ENCODE measurements at places on chromosomes 1 and 21. TPM values are rescaled to one million over a fixed set of nuclear protein-coding genes. Genes with fewer than 3 reads are reported as not detected.

A3GALT2 gene
- total RNA-seq = not detected

DDI2 gene
- 39.8 TPM for total RNA-seq

GRCh38 chr1:91476533-91477217 lies 24.0 kb upstream of the CDC7 start:
- H3K4me1 ChIP-seq = no peaks in the 10 kb centered on the region
- H3K27ac ChIP-seq = no peak overlapping the region
- no peaks in the 10 kb centered on the region for H3K36me3 ChIP-seq
- DNase-seq = no peak
- H3K27me3 ChIP-seq = no peaks in the 10 kb centered on the region
- H3K4me3 ChIP-seq = no peak overlapping the region

PRDM16 gene
- 0.25 TPM for total RNA-seq

DNA sequence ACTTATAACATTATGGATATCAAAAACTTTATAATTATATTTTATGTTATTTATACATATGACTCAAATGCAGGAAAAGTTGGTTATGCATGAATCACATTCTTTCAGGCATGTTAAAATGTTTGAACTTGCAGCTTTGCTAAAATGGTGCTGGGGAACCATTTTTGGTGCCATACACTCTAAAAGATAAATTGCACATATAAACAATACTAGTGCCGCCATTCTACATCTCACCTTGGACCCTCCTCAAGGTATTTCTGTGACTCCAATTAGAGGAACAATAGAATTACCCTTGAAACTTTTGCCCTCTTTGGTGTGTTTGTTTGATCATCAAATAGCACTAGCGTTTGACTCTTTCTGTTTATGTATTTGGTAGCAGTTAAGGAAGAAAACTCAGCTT lies 997 bp downstream of the PRKACB start:
- peak overlapping the region; percentile 54 for H3K4me3 ChIP-seq
- peaks cover 9% of the 10 kb centered on the region for H3K4me1 ChIP-seq
- no peak for DNase-seq

- no peak overlapping the region for H3K4me3 ChIP-seq
- no peak overlapping the region for H3K27ac ChIP-seq
- H3K4me1 ChIP-seq = no peaks in the 10 kb centered on the region
- H3K27me3 ChIP-seq = no peaks in the 10 kb centered on the region
- H3K36me3 ChIP-seq = no peaks in the 10 kb centered on the region
These were observed 55.7 kb downstream of the RGS5 start for GRCh38 chr1:163147019-163147418.

- no peak overlapping the region for H3K27ac ChIP-seq
- no peak overlapping the region for H3K4me3 ChIP-seq
- H3K4me1 ChIP-seq = peaks cover 12% of the 10 kb centered on the region
- peaks cover 26% of the 10 kb centered on the region for H3K27me3 ChIP-seq
- DNase-seq = no peak
These were observed 38.2 kb downstream of the MATN1 start for GRCh38 chr1:30684881-30685795.
